ENCODE measurements at places on chromosomes 6 and 20.
A peak's percentile ranks its signal among the peaks of the same experiment; 100 is the strongest.

GRCh38 chr6:34817446-34817845, 25.6 kb downstream of the BLTP3A start:
- no peak for DNase-seq

DNA sequence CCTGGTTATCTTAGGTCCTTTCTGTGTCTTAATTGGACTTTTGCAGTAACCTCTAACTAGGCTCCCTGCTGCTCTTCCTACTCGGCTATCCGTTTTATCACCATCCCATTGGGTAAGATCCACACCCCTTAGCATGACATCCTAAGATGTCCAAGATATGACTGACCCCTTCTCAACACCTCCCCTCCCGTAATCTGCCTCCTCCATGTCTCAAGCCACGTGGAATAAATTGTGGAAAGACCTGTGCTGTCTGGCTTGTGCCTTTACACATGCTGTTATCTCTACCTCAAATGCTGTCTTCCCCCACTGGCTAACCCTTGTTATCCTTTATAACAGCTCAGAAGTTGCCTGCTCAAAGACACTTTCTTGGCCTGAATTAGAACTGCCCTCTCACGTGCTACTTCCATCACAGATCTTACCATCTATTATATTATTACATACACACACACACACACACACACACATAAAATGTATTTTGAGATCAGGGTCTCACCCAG, 26.5 kb downstream of the EIF2S2 start:
- DNase-seq = no peak

DNA sequence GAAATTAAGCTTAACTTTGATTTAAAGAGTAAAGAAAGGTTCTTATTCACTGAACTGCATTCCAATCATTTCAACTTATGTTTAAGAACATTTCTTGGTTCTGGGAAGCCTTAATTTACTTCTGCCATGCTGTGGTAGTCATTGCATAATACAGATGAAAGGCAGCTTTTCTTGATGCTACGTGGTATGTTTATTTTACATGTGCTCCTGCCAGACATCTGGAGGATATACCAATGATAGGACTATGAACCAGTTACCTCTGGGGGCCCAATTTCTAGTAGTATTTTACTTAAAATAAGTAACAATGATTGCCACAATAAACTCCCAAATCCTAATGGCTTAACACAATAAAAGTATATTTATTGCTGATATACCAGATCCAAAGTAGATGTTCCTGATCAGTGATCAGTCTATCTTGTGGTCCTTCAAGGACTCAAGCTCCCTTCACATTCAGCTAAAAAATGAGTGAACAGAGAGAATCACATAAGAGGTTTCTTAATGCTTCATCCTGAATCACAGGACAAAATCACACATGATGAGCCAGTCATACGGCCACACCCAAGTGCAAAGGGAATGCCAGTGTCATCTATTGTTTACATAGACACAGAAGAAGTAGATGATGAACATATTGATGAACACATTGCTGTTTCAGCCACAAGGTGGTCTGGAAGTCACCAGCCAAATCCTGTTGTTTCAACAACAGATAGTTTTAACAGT, 56.5 kb upstream of the CCN2 start:
- peak; percentile 64 for DNase-seq

GRCh38 chr20:25859649-25860530, 163.2 kb upstream of the ZNF337 start:
- no peak for DNase-seq

GRCh38 chr6:95614094-95614493, 36.8 kb downstream of the MANEA start:
- DNase-seq = no peak

DNA sequence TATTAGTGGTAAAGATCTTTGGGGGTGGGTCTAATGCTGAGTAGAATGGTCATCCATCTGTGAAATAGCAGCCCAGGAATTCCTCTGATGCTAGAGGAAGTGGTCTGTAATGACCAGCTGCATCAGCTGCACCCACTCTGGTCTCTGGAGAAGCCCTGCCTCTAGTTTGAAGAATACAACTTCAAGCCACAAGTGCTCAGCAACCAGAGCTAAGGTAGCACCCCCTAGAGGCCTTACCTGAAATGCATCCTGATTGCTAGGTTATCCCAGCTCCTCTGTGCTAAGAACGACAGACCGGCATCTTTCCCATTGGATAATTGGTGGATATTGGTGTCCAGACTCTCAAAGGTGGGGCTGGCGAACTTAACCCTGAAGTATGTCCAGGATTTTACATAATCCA, 58.2 kb downstream of the DNAH8 start:
- no peak for DNase-seq

DNA sequence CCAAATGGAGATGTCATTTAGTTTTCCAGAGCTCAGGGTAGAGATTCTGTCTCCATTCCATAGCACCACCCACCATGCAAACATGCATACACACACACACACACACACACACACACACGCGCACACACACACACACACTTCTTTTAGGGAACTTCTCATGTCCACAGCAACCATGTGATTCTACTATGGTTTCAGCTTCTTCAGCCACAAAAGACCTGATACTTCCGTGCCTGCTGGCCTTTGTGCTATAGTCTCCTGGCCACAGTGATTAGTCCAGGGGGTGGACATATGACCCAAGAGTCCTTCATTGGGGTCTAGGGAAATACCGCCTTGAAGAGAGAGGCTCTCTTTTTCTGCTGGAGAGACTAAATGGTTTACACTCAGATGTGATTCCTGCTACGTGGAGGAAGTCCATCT, 53.5 kb downstream of the CARMIL1 start:
- DNase-seq = no peak

- DNase-seq = no peak
Observed at GRCh38 chr20:13331536-13331935, 110.5 kb downstream of the ISM1 start.

- DNase-seq = no peak
Observed at GRCh38 chr20:19557291-19557690, 200.8 kb upstream of the RIN2 start.

GRCh38 chr6:144969154-144969553, 684.0 kb downstream of the UTRN start:
- no peak for DNase-seq

GRCh38 chr6:156538875-156539660, 238.1 kb upstream of the ARID1B start:
- no peak for DNase-seq

DNA sequence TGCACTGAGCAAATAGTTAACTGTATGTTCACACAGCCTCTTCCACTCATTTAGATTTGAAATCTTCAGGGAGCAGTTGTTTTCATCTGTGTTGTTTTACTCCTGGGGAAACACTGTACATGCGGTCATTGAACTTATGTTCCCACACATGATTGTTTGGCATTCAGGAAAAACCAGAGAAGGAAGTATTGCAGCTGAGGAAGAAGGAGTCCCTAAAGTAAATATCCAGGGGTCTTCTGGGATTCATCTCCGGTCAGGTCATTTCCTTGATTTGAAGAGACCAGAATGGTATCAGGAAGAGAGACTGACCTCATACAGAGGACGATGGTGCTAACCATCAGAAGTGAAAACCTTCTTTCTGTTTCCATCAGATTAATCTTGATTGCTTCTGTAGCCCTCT, 52.5 kb downstream of the DCBLD1 start:
- no peak for DNase-seq

- no peak for DNase-seq
Observed at GRCh38 chr6:30600451-30600961, 16.5 kb downstream of the PPP1R10 start.

GRCh38 chr6:140253096-140253495, 878.6 kb upstream of the CITED2 start:
- DNase-seq = no peak

- no peak for DNase-seq
Observed at GRCh38 chr20:57619051-57619831, 985 bp downstream of the ZBP1 start.

GRCh38 chr6:16545382-16545781, 215.9 kb downstream of the ATXN1 start:
- no peak for DNase-seq

DNA sequence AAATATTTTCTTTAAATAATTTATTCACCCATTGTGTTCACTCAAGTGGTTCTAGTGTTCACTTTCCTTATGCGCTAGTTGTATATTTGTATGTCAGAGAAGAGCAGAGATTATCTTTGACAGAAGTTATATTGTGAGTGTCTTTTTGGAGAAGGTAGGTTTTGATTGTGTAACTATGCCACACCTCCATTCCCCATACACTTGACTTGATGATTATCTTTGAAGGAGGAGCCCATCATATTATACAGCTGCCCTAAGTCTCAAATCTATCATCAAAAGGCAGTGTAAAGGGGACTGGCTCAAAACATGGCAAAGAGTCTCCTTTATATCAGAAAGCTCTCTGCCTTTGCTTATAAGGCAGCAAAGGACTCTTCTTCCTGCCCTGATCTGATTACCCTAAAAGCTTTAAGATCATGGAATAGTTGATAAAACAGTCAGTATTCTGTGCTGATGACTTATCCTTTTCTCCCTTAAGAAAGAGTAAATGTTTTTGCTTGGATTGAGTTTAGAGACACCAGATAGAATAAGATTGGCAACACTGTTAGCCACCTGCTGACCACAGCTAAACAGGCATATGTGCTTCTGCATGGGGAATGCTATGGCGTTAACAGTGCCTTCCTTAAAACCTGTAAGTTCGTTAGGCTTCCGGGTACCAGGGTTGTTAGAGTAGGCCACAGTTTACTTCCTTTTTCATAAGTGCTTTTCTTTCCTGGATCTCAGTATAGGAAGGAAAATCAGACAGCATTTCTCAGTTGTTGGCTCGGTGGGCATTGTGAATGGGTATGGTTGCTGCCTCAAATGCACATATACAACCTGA, 22.6 kb downstream of the TOP1 start:
- DNase-seq = no peak

DNA sequence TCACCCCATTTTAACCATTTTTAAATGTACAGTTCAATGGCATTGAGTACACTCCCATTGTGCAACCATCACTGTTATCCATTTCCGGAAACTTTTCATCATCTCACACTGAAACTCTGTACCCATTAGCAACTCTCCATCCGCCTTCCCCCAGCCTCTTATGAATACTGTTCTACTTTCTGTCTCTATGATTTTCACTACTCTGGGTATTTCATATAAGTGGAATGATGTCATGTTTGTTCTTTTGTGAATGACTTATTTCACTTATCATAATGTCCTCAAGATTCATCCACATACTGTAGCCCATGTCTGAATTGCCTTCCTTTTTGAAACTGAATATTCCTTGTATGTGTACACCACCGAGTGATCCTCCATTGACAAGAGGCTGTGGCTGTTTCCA, 92.9 kb upstream of the TOX2 start:
- no peak for DNase-seq

DNA sequence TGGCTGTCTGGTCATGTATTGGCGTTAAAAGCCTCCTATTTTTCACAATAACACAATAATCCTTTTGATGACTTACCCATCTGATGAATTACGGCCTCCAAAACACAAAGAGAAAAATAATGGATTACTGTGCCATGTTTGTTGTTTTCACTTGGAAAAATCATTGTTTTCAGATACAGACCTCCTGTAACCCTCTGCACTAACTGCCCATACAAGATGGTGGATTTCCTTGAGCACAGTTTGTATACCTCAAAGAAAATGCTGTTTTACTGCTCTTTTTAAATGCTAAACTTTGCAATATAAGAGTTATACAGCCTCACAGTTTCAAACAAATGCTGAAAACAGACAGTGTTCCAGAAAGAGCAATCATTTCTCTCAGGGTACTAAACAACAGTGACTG, 61.0 kb downstream of the SMLR1 start:
- DNase-seq = no peak

DNA sequence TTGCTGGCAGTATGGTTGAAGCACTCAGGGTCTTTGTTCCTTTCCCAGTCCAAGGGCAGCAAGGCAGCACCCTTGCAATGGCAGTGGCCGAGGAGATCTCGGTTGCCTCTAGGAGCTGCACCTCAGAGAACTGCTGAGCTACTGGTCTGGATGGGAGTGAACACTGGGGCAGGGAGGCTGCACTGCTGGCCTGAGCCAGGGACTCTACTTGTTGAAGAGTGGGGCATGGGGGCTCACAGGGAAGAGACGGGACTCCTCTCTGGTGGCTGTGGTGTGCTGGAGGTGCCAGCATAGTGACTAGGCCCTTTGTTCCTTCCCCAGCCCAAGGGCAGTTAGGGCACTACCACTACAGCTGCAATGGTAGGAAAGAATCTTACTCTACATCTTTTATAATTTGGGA, 203.0 kb downstream of the ZDHHC14 start:
- DNase-seq = no peak

- DNase-seq = no peak
Observed at GRCh38 chr20:3743251-3743650, 10.8 kb downstream of the HSPA12B start.

GRCh38 chr6:111689946-111690345, 84.3 kb upstream of the TRAF3IP2 start:
- DNase-seq = no peak

GRCh38 chr6:164078532-164079274, 664.2 kb downstream of the QKI start:
- DNase-seq = no peak

DNA sequence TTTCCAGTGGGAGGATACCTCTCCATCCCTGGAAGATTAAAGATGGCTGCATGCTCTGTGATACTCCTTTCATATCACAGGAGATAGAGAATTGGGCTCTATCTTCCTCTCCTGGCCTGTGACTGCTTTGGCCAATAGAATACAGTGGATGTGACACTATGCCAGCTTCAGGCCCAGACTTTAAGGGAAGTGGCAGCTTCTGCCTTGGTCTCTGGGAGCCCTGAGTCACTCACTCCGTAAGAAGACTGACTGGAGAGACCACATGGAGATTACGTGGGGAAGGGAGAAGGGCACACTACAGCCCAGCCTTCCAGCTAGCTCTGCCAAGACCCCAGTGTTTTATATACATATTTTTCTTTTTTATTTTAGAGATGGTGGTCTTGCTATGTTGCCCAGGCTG, 10.4 kb upstream of the MMP9 start:
- no peak for DNase-seq

GRCh38 chr6:14770572-14770971, 475.3 kb upstream of the JARID2 start:
- DNase-seq = no peak

DNA sequence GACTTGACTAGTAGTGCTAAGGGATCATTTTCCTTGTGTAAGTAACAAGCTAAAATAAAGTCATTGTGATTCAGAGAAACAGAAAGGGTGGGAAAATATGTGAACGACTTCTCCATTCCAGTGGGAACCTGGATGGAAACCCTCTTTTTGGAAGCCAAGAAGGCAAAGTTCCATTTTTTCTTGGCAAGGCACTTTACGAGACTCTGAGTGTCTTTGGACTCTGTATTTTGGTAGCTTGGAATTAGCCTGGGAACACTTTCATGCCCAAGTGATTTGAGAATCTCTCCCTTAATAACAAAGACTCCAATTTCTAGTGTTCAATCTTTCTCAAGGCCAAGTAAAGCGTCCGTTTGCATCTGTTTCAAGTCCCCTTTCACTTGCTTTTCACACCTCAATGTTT, 100.5 kb upstream of the SASH1 start:
- no peak for DNase-seq

Measured in skeletal muscle cell (primary cell).